ENCODE measurements at places on chromosomes 2 and 18. TPM values are rescaled to one million over a fixed set of nuclear protein-coding genes. Genes with fewer than 3 reads are reported as not detected.
A peak's percentile ranks its signal among the peaks of the same experiment; 100 is the strongest.

The PARD6G gene
- 2.8 TPM for total RNA-seq

The FOXI3 gene
- total RNA-seq, result not detected

The EGR4 gene
- not detected for total RNA-seq

The CFAP210 gene
- not detected for total RNA-seq

The FBXO48 gene
- total RNA-seq, result 0.64 TPM

The GATA6 gene
- total RNA-seq, result not detected

The C2orf42 gene
- total RNA-seq, result 13.5 TPM

The MSGN1 gene
- not detected for total RNA-seq

The IL1B gene
- 0.06 TPM for total RNA-seq

The RBM44 gene
- total RNA-seq, result 0.34 TPM

The ELOA2 gene
- total RNA-seq, result not detected

DNA sequence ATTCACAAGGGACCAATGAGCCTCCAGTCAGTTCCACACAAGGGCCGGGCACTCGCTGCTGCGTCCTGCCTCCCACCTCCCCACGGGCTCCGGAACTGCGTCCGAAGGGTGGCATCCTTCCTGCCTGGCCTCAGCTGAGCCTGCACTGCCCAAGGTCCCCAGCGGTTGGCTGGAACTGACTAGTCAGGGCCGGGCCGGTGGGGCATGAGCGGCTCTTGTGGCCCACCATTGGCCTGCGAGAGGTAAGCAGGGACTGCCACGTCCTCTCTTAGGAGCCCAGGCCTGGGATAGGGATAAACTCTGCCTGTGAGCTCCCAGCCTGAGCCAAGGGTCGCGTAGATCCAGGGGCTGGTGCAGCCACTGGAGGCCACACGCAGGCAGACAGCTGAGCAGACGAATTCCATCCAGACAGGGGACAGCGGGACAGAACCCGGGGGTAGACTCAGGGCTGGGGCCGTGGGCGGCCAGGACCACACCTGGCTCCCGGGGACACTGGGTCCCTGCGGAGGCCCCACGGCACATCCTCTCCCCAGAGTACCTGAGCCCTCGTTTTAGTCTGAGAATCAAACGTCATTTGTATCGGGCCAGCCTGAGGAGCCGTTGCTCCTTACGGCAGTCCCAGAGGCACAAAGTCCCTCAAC is 148.4 kb downstream of the ZNF516 start:
- DNase-seq, result no peak

- DNase-seq, result peak; percentile 53
These were observed 352.6 kb upstream of the CWC22 start for GRCh38 chr2:180359522-180360282.

DNA sequence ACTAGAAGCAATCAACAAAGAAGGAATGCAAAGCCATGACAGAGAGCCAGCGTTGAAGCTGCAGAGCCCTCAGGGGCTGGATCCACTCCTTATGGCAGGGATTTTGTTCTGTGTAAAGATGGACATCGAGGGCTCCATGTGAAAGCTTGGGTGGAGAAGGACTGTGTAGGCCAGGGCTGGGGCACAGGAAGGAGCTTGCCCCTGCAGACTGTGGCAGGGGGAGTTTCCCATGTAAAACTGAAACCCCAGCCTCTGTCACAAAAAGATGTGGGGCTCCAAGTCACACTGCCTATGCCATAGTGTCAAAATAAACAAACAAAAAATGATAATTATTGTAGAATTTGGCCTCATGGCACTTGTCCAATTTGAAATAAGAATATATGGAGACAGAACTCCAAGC is 408.7 kb upstream of the HS6ST1 start:
- no peak for DNase-seq

DNA sequence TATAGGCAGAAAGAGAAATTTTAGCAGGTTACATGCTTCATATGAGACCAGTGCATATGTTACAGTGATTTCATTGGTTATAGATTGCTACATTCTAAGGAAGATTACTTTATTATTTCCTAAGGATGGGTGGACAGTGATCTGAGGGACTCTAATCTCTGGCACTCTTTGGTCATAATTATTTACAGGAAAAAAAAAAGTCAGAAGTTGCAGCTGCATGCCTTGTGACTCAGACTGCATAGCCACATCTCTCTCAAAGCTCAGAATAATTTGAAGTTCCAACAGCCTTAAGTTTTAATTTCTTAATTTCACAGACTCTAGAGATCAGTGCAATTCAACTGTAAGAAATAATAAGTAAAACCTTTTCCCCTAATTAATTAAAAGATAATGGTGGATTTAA is 27.1 kb upstream of the BARD1 start:
- peak; percentile 23 for DNase-seq

DNA sequence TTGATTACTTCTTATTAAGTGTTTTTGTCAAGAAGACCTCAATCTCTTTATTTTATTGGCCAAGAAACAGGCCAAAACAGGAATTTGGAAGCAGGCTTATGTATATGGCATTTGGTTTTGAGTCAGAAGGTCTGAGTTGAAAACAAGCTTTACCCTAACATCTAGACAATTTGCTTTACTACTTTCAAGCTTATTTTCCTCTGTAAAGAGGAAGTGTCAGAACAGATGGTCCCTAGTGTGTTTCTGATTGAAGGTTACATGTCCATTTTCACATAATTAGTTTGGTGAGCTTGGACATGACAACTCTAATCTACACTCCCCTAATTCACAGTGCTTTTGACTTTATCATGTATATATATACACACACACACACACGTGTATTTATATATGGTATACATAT is 19.8 kb upstream of the MAP4K4 start:
- DNase-seq, result no peak

DNA sequence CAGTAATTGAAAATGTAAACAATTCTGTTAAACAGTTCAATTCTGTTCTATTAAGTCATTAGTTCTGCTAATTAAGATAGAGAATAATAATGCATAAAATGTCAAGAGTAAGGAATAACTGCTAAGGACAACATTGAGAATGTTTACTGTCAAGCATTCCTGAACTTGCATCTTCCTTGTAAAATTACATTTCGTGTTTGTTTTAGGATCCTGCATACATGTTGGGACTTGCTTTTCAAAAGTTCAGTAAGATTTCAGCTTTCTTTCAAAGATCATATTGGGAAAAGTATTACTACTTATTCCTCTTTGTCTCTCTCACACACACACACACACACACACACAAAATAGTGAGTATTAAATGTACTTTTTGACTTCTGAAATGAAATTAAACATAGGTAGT is 20.5 kb downstream of the DYNC1I2 start:
- DNase-seq, result no peak

DNA sequence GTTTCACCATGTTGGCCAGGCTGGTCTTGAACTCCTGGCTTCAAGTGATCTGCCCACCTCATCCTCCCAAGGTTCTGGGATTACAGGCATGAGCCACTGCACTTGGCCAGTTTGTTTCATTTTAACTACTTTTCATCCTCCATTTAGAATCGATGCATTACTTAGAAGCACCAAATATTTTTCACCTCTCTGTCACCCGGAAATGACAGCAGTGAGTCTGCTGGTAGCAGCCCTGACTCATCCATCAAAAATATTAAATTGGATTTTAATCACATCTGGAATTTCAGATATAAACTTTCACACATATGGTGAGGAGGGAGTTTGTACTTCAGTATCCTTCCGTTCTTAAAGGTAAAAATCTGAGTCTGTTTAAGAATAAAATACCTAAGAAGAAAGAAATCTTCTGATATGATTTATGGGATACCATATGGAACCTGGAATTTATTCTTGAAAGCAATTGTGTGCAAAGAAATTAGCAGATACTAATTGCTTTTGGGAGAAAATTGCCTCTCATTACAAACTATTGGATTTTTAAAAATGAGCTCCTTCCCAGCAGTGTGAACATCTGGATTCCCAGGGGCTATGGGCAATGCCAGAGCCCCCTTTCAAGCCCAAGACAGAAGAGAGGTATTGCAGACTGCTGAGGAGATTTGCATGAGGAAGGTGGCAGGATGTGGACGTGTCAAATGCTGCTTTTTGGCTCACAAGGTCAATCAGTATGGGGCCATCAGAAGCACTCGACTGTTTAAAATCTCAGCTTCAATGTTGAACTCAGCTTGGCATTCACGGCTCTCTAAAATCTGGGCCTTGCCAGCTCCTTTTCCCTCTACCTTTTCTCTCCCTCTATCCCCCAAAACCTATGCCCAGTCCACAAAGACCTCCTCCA is 279.5 kb upstream of the SIX2 start:
- DNase-seq, result peak; percentile 59

- DNase-seq, result no peak
These were observed 123.3 kb upstream of the SLC1A4 start for GRCh38 chr2:64865831-64866345.

DNA sequence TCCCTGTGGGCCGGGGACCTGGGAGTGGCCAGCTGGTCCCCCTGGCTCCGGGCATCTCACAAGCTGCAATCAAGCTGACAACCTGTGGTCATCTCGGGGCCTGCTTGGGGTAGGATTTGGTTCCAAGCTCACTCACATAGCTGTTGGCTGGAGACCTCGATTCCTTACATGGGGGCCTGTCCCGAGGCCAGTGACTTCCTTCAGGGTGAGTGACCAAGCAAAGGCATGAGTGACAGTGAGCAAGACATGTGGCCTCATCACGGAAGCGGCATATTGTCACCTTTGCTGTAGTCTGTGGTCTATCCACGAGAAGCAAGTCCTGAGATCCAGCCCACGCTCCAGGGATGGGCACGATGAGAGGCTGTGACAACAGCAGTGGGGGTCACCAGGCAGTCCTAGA is 131.4 kb upstream of the ID2 start:
- no peak for DNase-seq

GRCh38 chr2:30684026-30684425 is 123.2 kb downstream of the CAPN13 start:
- no peak for DNase-seq

Measured in LHCN-M2 (cell line).